ENCODE measurements at places on chromosomes 5 and 9. TPM values are rescaled to one million over a fixed set of nuclear protein-coding genes. Genes with fewer than 3 reads are reported as not detected.

GRCh38 chr5:14744296-14745187, 80.0 kb downstream of the OTULIN start:
- DNase-seq, result no peak

Gene FOXD4
- total RNA-seq, result not detected

Gene IRX2
- total RNA-seq, result not detected

Gene FREM1
- 0.86 TPM for total RNA-seq
